ENCODE measurements at places on chromosomes 7 and 10.

DNA sequence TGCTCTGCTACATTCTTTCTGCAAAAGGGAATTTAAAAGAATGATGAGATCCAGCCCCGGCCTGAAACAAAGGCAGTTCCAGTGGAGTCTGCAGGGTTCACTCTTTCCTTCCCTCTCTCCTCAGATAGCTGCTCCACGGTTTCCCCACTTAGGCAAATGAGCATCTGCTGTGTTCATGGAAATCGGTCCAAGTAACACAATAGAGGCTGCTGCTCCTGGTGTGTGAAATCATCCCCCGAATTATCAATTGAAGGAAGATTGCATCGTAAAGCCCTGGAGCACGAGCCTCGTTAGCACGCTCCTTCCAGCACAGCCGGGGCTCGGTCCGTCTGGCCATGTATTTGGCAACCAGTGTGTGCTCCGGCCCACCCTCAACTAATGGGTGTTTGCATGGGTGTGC is 108.3 kb upstream of the DPP6 start:
- DNase-seq, result no peak

GRCh38 chr7:142445019-142445686 is 187.3 kb upstream of the PRSS58 start:
- DNase-seq, result peak; percentile 62

DNA sequence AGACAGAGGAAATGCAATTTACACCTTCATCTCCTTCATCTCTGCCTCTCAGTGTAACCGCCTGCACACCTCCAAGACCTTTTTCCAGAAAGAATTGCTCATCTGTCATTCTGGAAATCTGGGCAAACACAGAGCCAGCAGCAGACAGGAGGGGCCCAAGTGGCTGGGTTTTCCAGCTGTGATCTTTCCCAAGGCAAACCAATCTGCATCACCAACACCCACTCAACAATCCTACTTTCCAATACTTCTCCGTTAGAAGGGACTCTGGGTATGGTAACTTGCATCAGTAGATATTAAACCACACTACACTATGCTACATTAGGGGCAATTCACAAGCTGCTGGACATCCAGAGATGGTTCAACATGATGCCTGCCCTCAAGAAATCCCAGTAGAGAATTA is 781.8 kb upstream of the AUTS2 start:
- no peak for DNase-seq

- no peak for DNase-seq
Measured at GRCh38 chr7:55209366-55209765, 155.8 kb upstream of the LANCL2 start.

DNA sequence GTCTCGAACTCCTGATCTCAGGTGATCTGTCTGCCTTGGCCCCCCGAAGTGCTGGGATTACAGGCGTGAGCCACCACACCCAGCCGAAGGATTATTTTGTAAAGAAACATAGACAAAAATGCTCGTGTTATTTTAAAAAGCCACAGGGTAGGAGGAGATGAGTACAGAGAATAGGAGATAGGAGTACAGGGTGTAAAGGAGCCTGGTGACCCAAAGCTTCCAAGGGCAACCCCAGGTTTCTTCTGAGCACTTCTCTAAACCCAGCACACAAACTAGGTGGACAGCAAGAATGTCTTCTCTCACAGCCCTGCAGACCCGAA is 54.7 kb downstream of the ZNF467 start:
- no peak for DNase-seq

DNA sequence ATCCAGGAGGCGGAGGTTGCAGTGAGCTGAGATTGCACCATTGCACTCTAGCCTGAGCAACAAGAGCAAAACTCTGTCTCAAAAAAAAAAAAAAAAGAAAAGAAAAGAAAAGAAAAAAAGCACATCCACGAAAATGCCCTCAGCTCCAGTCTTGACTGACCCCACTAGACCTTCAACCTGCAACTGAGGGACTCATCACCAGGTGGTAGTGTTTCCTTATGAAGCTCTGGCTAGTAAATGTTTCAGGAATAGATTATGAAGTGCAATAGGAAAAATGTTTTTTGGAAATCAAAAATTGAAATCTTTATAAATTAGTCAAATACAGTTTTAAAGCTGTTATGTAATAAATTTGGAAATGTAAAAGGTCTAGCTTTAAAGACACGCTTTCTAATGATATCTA is 22.4 kb downstream of the TLL2 start:
- DNase-seq, result no peak

DNA sequence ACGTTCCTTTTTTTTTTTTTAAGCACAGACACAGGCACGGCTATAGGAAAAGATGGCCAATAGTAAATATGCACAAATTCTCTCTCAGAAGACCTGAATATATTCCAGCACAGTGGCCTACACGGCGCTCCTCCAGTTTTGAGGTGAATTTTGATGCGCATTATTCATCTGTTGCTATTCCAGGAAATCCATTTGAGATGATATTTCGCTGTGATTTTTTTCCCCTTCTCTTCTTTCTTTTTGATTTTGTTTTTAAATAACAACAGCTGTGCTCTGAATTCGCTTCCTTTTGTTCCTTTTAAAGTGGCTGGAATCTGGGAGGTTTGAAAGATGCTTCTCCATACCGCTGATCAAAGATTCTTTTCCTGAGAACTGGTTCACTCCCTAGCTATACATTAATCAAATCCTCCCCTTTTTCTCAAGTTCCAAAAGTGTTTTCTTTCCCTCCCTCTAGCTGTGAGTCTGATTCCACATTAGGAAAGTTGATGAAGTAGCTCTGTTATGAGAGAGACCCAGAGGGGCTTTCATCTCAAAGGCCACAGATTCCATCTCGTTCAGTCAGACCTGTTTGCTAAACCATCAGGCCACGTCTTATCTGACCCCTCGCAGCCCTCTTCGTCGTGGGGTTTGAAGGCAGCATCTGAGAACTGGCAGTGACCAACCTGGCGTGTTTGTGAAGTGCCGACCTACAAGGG is 602.7 kb upstream of the NRP1 start:
- no peak for DNase-seq

DNA sequence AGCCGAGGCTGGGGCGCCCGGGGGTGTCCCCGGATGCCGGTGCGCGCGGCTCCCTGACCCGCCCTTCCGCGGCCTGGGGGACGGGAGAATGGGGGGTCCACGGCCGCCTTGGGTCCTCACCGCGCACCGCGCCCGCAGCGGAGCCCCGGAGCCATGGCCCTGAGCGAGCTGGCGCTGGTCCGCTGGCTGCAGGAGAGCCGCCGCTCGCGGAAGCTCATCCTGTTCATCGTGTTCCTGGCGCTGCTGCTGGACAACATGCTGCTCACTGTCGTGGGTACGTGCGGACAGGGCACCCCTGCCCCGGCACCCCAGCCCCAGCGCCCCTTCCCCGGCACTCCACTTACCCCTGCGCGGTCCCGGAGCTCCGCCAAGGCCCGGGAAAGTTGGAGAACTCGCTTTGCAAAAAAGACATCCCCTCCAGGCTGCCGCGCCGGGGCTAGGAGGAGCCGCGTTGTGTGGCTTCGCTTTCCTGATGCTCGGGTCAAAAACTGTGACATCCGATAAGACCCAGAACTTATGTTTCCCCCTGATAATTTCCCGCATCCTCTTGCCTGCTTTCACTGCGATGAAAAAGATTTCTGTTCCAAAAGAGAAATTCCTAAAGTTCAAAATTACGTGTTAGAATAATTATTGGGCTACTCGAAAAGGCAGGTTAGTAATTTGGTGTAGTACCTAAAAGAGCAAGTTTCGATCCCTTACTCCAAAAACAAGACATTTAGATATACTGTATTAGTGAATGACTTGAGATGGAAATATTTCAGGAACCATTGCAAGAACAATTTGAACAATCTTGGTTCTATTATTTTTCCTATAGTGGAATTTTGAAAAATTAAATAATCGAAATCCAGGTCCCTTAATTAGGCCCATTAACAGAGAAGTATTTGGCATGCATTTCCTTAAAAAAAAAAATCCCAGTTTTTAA is 888 bp downstream of the SLC18A2 start:
- no peak for DNase-seq

- no peak for DNase-seq
Measured at GRCh38 chr7:46694058-46694457, 773.0 kb upstream of the IGFBP3 start.

DNA sequence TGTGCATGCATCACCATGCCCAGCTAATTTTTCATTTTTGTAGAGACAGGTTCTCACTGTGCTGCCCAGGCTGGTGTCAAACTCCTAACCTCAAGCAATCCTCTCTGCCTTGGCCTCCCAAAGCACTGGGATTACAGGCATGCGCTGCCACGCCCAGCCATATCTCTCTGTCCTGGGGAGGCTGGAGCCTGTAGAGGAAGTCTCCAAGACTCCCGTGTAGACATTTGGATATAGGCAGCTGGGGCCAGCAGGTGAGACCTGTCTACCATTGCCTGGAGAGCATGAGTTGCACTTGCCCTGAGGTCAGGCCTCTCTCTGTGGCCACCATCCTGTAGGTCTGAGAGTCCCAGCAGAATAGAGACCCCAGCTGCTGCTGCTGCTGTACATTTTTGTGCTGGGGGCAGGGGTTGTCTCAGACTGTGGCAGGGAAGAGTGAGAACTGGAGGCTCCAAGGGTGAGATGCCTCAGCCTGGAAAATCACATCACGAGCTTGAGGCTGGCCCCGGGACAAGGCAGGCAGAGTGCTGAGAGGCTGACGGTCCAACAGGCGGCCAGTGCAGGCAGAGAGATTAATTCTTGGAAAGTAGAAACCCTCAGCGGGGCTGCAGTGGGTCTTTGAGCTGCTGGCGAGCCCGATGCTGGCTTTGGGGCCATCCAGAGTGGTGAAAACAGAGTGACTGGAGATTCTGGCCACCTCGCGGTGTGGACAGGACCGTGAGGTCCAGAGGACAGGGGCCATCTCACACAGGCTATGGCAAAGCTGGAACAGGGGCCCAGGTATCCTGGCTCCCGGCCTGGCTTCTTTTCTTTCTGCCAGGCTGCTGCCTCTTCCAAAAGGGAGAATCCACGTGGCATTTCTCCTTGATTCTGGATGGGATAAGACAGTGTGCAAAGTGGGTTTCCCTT is 60.9 kb downstream of the TMEM270 start:
- no peak for DNase-seq

DNA sequence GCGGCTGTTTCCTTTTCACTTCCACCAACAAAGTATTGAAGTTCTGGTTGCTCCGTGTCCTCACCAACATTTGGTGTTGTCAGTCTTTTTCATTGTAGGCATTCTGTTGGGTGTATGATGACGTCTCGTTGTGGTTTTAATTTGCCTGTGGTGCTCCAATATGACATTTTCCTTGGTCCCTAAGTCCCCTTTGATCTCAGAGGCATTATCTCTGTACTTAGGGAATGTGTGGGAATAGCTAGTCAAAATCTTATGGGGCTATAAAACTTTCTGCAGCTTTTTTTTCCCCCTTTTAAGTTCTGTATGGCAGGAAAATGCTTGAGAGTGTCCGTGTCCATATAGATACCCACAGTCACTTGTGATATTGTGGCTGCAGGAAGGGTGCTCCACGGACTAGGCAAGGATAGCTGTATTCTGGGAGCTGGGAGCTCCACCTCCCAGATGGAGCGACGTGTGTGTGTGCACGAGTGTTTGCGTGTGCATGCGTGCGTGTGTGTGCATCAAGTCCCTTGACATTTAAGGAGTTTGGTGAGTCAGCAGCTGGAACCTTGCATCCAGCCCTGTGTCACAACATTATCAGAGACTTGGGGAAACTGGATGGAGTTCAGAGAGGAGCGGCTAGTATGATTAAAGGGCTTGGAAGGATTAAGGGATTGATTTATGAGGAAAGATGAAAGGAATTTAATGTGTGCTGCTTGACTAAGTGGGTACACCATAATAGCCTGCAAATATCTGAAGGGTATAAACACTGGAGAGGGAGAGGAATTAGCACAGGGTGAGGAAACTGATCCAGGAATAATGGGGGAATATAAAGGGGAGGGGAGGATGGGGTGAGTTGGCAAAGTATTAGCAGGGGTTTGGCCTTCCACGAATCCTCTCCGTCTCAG is 66.8 kb downstream of the LRMDA start:
- DNase-seq, result no peak

- DNase-seq, result no peak
Measured at GRCh38 chr7:114574384-114574783, 159.8 kb downstream of the FOXP2 start.

DNA sequence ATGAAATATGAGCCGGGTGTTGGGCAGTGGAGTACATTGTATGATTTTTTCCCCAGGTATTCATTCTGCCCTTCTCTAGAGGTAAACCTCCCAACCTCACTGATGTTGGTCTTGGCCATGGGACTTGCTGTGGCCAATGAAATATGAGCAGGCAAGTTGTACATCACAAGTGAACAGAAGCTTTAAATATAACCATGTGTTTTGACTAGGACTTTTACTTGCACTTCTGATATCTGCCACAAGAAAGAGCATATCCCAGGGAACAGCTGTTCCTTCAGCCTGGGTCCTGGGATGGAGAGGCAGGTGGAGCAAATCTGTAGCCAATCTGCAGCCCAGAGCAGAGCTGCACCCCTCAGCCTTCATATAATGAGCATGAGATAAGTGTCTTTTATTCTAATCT is 109.8 kb upstream of the PALS2 start:
- no peak for DNase-seq

GRCh38 chr10:120988751-120989150 is 137.6 kb downstream of the WDR11 start:
- no peak for DNase-seq

GRCh38 chr10:88913788-88914187 is 33.7 kb downstream of the STAMBPL1 start:
- no peak for DNase-seq

GRCh38 chr10:108465871-108466641 is 1301.5 kb upstream of the SORCS1 start:
- DNase-seq, result no peak

DNA sequence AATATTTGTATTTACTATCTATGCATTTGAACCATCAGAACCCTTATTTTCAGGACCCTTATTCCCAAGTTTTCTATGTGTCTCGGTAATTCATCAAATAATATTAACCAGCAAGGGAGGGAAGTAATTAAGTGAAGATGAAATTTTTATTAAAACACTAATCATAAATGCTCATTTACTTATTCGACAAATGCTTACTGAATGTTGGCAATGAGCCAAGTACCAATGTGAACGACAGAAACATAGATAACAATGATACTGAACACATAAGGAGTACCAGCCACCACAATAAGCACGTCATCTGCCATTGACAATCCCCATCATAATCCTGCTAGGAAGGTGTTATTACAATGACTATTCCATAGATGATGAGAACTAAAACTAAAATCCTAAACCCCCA is 45.5 kb downstream of the GRM8 start:
- no peak for DNase-seq

DNA sequence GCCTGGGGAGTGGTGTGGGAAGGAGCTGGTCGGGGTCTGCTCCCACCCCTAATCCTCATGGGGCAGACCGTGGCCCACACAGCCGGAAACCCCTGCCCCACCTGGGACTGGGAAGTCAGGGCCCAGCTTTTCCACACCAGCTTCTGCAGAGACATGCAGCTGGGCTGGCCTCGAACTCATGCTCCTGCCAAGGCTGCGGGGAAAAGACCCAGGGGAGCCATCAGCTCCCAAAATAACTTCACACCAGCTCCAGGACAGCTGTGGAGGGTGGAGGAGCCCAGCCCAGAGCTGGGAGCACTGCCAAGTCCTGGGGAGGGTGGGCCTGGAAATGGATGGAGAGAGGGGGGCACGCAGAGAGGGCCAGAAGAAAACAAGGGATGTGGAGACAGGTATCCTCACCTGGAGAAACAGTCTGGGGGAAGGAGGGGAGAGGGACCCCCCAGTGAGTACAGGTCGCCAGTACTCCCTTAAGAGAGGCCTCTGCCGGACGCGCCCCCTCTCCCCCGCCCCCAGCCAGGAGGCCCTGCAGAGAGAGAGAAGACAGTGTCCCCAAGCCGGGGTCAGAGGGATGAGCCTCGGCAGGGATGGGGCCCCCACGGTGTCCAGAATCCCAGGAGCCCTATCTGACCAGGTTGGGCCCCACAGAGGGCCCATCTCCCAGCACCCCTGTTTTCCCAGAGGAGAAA is 11.5 kb upstream of the GRIFIN start:
- DNase-seq, result no peak

- no peak for DNase-seq
Measured at GRCh38 chr7:6646465-6646864, 9.3 kb downstream of the ZNF316 start.

All from GDM1 (cell line).